ENCODE measurements at places on chromosomes 1 and 21. TPM values are rescaled to one million over a fixed set of nuclear protein-coding genes. Genes with fewer than 3 reads are reported as not detected.

Gene CELA2A
- not detected for total RNA-seq

Gene UBR4
- 193 TPM for total RNA-seq

Gene ETV3
- 12.9 TPM for total RNA-seq

Gene CBR3
- total RNA-seq = 12.1 TPM

Gene TBX19
- total RNA-seq = 0.86 TPM

Gene ESPN
- not detected for total RNA-seq

Gene KRTAP12-2
- total RNA-seq = not detected

Gene RRAGC
- total RNA-seq = 25.1 TPM

Gene CYP4A11
- not detected for total RNA-seq

Gene ARTN
- not detected for total RNA-seq

Gene PROX1
- total RNA-seq = under 0.01 TPM

Gene KLHL17
- 6.0 TPM for total RNA-seq

Gene FCAMR
- not detected for total RNA-seq

Gene KRTAP7-1
- total RNA-seq = not detected

Gene GREM2
- total RNA-seq = 1.3 TPM

GRCh38 chr1:117076648-117077047 is 16.5 kb downstream of the TTF2 start:
- no peak for DNase-seq

DNA sequence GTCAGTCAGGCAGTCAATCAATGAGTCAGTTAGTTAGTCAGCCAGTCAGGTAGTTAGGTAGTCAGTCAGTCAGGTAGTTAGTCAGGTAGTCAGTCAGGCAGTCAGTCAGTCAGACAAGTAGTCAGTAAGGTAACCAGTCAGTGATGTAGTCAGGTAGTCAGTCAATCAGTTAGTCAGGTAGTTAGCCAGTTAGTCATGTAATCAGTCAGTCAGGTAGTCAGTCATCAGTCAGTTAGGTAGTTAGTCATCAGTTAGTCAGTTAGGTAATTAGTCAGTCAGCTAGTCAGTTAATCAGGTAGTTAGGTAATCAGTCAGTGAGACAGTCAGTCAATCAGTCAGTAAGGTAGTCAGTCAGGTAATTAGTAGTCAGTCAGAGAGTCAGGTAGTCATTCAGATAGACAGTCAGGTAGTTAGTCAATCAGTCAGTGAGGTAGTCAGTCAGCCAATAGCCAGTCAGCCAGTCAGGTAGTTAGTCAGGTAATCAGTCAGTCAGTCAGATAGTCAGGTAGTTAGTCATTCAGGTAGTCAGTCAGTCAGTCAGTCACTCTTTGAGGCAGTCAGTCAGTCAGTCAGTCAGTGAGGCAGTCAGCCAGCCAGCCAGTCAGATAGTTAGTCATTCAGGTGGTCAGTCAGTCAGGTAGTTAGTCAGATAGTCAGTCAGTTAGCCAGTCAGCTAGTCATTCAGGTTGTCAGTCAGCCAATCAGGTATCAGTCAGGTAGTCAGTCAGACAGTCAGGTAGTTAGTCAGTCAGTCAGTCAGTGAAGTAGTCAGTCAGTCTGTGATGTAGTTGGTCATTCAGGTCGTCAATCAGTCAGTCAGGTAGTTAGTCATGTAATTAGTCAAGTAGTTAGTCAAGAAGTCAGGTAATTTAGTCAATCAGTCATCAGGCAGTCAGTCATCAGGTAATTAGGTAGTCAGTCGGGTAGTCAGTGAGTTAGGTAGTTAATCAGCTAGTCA is 15.3 kb downstream of the KRTAP10-1 start:
- DNase-seq = no peak

GRCh38 chr1:14616632-14617396 is 18.3 kb downstream of the KAZN start:
- DNase-seq = no peak

GRCh38 chr1:197633447-197634078 is 141.7 kb downstream of the DENND1B start:
- DNase-seq = no peak

- DNase-seq = peak; percentile 86
Measured at GRCh38 chr1:234546890-234547788, 62.8 kb downstream of the IRF2BP2 start.

- no peak for DNase-seq
Measured at GRCh38 chr1:206895325-206895724, 1.9 kb upstream of the IL24 start.

GRCh38 chr1:24022581-24023361 is 42.6 kb upstream of the SRSF10 start:
- DNase-seq = peak; percentile 87

- no peak for DNase-seq
Measured at GRCh38 chr21:25324666-25325065, 282.6 kb downstream of the MRPL39 start.

GRCh38 chr1:83109692-83110091 is 889.2 kb downstream of the TTLL7 start:
- no peak for DNase-seq

- no peak for DNase-seq
Measured at GRCh38 chr1:204495777-204496176, 1.2 kb upstream of the PIK3C2B start.

DNA sequence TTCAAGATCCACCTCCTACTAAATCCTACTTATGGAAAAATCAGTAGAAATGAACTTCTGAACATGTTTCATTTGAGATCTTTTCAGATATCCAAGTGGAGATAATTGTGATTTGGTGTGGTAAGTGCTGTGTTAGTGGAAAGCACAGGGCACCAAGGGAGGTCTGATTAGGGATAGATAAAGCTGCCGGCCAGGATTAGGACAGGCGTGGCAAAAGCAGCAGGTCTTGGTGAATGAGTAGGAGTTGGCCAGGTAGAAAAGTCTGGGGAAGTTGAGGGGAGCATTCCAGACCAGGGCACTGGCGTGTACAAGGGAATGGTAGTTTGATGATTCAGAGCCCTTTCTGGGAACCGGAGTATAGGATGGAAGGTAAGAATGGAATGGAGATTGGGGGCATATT is 47.8 kb downstream of the AZIN2 start:
- DNase-seq = no peak

- DNase-seq = no peak
Measured at GRCh38 chr1:157574836-157575235, 22.5 kb upstream of the FCRL5 start.

DNA sequence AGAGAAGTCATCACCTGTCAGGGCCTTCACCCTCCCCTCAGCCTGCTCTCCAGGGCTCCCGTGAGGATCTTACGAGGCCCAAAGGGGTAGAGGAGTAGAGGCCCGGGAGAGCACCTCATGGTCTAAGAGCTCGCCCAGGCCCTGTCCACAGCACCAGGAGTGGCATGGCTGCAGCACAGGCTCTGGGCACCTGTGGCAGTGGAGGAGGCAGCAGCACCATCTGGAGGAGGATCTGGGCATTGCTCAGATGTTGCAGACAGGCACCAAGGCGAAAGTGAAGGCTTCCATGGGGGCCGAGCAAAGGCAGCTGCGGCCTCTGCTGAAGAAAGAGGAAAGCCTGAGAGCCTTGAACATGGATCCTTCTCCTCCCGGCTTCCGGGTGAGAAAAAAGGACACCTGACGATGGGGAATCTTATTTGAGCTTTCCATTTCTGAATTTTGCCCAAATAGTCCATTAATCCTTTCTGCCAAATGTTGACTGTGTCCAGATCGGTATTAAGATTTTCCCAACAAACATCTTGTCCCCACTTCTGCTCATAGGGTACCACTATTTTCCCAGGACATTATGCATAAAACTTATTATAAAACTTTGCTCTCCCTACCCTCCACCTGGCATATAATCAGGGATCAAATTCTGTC is 604.7 kb downstream of the PTPRC start:
- peak; percentile 57 for DNase-seq

DNA sequence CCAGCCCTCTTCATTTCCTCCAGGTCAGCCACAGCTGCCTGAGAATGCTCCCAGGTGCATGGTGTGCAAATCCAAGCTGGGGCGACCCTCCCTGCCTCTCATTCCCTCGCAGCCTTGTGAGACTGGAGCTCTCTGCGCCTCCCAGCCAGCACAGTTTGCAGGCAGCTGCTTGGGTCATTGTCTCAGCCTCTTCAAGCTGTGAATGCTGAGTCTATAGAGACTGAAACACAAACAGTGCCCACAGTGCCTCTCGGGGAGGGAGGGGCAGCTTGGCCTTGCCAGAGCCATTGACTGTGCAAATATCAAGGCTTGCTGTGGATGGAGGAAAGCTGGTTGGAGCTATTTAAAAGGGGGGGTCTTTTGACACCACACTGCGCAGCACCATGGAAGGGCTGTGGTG is 10.6 kb downstream of the PLXNA2 start:
- DNase-seq = no peak

GRCh38 chr1:51512120-51512519 is 6.9 kb downstream of the EPS15 start:
- DNase-seq = no peak

DNA sequence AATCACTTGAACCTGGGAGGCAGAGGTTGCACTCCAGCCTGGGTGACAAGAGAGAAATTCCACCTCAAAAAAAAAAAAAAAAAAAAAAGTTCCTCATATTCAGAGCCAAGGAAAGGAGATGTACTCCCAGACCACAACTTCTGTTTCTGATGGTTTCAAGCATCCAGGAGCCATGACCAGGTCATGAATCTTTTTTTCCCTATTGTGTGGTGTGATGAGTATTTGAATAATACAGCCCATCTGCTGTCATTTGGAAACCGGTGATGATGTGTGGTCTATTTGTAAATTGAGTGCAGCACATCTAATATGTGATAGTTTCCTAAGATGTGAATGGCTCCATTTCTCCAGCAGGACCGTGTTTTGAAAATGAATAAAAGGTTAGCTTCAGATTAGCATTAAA is 18.6 kb downstream of the PIK3CD start:
- no peak for DNase-seq

GRCh38 chr1:198088360-198089071 is 68.3 kb upstream of the NEK7 start:
- peak; percentile 65 for DNase-seq

DNA sequence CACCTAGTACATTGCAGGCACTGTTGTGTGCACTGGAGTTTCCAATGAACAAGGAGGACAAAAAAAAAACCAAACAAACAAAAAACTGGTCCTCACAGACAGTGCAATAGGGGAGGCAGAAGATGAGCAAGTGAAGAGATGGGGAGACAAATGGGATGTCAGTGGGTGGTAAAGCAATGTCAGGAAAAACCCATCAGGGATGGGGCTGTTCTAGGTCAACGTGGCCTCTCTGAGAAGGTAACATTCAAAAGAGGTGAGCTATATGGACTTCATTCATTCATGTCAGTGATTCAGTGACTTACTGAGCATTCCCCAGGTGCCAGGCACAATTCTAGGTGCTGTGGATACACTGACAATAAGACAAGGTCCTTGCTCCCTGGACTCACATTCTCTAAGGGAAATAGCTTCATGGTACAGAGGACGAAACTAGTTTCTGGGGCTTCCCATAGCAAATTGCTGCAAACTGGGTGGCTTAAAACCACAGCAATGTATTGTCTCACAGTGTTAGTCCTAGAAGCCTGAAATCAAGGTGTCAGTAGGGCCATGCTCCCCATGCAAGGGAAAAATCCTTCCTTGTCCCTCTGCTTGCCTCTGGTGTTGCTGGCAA is 140.5 kb upstream of the KLHDC7A start:
- DNase-seq = no peak

DNA sequence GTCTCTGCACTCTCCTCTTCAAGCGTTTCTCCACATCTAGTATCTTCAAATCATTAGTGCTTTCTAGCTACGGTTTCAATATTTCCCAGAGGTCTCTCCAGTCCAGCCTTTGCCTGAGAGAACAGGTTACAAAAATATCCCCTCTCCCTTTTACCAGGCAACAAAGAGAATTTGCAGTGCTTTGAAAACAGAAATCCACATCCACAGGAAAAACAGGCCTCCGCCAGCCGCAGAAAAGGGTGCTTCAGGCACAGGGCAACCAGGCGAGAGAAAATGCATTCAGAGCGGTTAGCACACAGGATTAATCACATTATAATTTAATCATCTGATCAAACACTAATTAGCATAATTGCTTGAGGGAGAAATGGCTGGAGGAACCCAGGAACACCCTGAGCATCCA is 13.8 kb downstream of the DSCAM start:
- DNase-seq = no peak

- no peak for DNase-seq
Measured at GRCh38 chr1:82593561-82593960, 792.8 kb downstream of the ADGRL2 start.

DNA sequence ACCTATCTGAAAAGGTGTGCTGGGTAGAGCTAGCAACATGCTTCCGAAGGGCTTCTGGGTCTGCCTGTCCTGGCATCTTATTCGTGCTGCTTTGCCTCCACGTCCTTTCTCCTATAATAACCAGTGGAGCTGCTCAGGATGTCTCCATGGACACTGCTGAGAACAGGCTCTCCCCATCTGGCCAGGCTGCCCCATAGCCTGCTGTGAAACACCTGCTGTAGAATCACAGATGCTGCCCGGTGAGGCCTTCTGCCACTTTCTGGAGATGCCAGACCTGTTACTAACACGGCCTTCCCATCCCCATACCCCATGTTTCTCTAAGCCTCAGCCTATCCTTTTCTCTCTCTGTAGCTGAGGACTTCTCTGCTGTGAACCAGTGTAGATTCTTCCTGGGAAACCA is 120.5 kb downstream of the IER5 start:
- DNase-seq = no peak

DNA sequence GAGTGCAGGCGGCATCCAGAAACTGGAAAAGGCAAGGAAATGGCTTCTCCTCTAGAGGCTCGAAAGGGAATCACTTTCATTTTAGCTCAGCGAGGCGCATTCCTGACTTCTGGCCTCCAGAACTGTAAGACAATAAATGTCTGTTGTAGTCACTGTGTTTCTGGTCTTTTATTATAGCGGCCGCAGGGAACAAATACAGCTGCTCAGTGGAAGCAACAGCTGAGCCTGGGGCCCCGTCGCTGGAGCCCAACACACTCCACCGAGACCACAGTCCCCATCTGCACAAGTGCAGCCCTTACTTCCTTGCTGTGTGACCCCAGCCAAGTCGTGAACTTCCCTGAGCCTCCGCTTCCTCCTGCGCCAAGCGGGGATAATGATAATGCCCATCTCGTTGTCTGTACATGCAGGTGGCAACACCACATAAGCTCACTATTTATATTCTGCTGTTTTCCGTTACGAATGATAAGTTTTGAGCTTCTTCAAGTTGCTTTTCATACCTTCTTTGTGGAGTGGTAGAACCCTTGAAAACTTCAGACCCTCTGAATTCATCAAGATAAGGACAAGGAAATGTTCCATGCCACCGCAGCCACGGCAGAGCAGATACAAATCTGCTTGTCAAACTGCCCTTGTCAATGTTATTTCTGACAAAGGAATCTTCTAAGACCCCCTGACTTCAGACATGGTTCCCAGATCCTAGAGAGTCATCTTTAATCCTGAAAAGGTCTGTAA is 3.2 kb upstream of the LAPTM5 start:
- no peak for DNase-seq

DNA sequence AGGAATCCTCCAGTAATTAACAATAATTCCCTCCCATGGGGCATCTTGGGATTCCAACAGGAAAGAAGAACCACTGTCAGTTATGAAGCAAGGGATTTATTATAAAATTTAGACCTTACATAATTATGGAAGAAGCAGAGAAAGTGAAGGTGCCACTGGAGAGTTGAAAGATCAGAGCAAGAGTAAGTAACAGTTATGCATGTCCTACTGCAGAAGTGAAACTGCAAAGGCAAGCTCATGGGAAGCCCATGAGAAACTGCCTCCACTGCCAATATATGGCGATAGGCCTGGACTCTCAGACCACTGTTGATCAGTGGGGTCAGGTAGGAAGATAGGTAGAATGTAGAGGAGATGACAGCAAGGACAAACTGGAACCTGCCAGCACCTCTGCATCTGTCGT is 123.6 kb upstream of the ZNF648 start:
- no peak for DNase-seq

Measured in fibroblast of villous mesenchyme (primary cell).